Stimulated activated CD8-positive, alpha-beta memory T cell treated with anti-CD3 and anti-CD28 coated beads, Interleukin-2, amount 100 ng/mL, for 1 hour (primary cell): ENCODE measurements at places on chromosomes 2 and 18.

- no peak for DNase-seq
Measured at GRCh38 chr2:112005406-112006075, 49.5 kb upstream of the TMEM87B start.

- no peak for DNase-seq
Measured at GRCh38 chr2:206716623-206717022, 1.6 kb downstream of the DYTN start.

DNA sequence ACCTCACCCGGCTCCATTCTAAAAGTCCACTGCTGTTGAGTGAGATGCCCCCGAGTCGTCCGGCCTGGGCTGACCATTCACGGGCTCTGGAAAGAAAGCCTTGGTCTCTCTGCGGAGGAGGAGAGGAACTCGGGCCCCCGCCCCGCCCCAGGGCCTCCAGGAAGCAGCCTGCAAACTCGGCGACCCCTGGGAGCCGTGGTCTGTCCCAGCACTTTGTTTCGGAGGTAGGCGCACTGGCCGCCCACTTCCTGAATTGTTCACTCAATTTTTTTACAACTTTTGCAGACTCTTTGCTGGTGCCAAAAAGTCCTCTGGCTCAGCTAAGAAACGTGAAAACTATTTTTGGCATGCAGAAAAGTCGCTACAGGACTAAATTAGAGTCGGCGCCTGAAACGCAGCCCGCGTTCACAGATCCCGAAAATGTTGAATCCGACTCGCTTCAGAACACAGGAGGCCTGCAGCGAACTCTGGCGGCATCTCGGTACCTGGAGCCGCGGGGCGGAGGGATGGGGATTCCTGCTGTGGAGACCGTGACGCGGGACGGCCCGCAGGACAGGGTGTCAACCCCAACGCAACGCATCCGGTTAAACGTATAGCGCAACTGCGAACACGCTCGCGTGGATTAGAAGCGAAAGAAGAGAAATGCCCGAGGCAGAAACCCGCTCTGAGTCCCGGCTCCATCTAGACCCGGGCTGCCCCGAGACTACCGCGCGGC is 1.5 kb downstream of the PXDN start:
- no peak for DNase-seq

DNA sequence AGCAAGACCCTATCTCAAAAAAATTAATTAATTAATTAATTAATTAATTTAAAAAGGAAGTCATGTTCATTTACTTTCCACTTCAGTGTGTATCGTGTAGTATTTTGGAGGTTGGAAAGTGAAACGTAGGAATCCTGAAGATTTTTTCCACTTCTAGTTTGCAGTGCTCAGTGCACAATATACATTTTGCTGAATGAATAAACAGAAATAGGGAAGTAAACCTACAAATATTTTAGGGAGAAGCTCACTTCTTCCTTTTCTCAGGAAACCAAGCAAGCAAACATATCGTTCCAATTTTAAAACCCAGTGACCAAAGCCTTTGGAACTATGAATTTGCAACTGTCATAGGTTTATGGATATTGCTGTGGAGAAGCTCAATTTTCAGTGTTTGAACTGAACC is 27.8 kb downstream of the SLC14A1 start:
- no peak for DNase-seq

GRCh38 chr2:160574468-160575140 is 81.0 kb upstream of the RBMS1 start:
- DNase-seq, result no peak

DNA sequence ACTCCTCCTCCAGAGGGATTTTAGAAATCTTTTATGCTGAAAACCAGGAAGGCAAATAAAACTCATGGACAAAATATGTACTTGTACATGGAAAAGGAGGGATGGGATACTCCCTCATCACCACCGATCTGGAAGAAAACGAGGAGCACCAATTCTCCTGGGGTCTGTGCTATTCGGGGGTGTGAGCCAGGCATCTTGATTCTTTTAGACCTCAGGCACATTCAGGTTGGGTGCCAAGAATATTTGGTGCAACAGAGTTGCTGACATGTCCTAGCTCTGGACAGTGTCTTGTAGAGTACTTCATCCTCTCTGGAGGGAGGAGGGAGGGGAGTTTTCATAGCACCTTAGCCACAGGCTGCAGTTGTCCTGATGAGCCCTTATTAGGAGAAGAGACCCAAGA is 163.0 kb downstream of the PRKCE start:
- no peak for DNase-seq

DNA sequence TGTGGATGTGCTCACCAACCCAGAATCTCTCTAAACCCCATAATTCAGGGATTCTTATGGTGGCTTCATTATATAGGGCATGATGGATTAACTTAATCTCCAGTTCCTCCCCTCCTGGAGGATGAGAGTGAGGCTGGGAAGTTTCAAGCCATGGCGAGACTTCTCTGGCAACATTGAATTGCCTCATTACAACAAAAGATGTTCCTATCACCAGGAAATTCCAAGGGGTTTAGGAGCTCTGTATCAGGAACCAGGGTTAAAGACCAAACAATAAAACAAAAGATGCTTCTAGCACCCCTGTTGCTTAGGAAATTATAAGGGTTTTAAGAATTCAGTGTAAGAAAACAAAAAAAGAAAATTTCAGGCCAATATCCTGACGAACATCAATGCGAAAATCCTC is 100.1 kb downstream of the NAB1 start:
- no peak for DNase-seq

DNA sequence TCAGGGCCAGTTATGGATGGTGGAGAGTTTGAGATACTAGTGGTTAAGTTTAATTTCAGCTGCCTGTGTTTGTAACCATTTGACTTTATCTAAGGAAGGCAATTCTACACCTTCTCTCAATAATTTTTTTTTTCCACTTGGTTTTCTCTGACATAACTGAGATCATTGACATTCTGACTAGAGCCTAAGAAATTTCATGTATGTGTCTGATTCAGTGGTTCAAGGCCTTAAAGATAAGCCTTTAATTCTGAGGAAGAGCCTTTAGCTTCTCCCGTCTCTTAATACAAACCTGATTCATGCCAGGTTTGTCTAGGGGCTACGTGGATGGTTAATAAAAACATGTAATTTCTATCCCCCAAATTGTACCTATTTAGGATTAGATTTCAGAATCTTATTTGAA is 971.4 kb downstream of the DPP10 start:
- DNase-seq, result no peak

DNA sequence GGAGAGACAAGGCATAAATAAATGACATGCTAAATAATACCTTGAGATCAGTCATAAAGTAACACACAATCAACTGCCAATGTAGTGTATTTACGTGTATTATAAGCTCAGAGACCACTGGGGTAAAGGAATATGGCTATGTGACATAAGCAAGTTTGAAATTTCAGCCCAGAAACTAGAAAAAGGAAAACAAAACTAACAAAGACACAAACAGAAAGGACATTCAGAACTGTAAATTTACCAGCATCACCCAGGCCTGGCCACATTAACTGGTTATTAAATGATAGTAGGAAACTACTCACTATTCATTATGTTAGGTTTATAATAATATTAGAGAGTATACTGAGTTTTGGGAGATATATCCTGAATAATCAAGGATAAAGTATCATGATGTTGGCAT is 98.8 kb downstream of the METTL8 start:
- DNase-seq, result no peak

- DNase-seq, result no peak
Measured at GRCh38 chr2:234178330-234179030, 128.0 kb downstream of the SPP2 start.

DNA sequence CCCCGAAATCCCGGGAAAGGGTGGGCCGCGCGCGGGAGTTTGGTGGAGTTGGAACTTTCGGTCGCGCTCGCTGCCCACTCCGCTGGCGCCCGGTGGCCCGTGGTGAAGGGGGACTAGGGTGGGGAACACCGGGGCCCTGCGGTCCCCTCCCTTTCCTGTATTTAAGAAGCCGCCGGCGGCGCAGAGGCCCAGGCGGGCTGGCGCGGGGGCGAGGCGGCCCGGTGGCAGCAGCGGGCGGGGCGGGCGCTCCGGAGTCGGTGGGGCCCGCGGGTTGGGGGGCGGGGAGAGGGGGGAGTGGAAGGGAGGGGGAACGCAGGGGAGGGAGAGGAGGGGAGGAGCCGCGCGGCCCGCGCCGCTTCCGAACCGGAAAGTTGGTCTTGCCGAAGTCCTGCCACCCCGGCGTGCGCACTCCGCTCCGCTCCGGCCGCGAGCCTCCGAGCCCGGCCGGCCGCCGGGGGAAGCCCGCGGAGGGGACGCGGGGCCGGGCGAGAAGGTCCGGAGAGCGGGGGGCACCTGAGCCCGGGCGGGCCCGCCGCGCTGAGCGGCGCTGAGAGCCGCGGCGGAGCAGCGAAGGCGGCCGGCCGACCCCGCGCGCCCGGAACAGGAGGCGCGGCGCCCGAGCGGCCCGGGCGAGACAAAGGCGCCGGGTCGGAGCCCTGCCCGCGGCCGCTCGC is 425 bp upstream of the SALL3 start:
- DNase-seq, result no peak

DNA sequence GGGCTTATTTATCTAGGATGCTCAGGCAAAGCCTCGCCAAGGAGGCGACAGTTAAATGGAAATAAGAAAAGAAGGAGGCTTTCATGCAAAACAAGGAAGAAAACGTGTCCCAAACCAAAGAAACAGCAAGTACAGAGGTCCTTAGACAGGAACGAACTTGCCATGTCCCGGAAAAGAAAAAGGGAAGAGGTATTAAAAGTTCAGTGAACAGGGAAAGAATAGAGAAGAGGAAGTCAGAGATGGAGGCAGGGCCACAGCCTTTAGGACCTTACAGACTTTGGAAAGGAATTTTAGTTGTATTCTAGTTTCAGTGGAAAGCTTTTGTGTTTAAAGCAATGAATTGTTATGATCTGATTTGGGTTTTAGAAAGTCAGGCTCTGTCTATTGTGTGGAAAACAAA is 22.1 kb downstream of the IKZF2 start:
- no peak for DNase-seq

- DNase-seq, result no peak
Measured at GRCh38 chr18:41162191-41162590, 792.8 kb upstream of the PIK3C3 start.

GRCh38 chr2:13180729-13181128 is 464.0 kb downstream of the TRIB2 start:
- DNase-seq, result no peak

- no peak for DNase-seq
Measured at GRCh38 chr2:199772035-199772976, 78.7 kb downstream of the FTCDNL1 start.

- DNase-seq, result no peak
Measured at GRCh38 chr2:180205621-180206235, 198.6 kb upstream of the CWC22 start.

DNA sequence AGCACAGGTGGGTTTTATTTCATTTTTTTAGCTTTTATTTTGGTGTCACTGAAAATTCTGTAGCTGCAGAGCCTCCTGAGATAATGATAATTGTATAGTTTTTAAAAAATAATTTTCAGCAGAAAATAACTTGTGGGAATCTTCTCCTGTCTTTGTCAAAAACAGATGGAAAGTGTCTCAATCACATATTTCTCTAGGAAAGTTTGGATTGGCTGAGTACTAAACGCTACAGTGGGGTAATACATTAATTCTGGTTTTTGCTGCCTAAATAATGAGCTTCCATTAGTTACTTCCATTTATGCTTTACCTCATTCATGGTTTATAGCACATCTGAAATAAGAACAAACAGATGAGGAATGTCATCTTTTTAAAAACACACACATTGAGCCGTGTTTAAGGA is 2.2 kb downstream of the TWIST2 start:
- DNase-seq, result no peak
